Caudate nucleus (tissue), 63 donors: ENCODE measurements at places on chromosomes 3 and 15.

DNA sequence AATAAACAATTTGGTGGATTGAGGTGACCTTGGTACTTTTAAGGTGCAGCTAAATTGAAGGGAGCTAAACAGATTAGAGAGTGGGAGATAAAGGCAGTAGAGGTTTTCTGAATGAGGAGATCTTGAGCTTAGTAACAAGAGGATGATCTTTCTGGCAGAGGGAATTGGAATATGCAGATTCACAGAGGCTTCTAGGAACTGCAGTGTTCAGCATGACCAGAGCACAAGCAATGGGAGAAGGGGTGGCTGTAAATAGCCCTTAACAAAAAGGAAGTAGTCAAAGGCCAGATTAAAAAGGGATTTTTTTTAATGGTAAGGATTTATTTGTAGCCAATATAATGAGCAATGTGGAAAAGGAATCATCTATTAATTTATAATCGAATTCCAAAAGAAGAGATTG lies 5.7 kb upstream of the BNIP2 start:
- DNase-seq: no peak

- no peak for DNase-seq
These were observed 293.3 kb downstream of the ZIC1 start for GRCh38 chr3:147702509-147702908.

DNA sequence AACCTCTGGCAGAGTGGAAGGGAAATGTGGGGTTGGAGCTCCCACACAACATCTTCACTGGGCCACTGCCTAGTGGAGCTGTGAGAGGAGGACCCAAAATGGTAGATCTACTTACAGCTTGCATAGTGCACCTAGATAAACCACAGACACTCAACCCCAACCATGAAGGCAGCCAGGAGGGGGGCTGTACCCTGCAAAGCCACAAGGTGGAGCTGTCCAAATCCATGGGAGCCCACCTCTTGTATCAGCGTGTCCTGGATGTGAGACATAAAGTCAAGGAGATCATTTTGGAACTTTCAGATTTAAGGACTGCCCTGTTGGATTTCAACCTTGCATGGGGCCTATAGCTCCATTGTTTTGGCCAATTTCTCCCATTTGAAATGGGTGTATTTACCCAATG lies 20.9 kb downstream of the TP63 start:
- DNase-seq: no peak

DNA sequence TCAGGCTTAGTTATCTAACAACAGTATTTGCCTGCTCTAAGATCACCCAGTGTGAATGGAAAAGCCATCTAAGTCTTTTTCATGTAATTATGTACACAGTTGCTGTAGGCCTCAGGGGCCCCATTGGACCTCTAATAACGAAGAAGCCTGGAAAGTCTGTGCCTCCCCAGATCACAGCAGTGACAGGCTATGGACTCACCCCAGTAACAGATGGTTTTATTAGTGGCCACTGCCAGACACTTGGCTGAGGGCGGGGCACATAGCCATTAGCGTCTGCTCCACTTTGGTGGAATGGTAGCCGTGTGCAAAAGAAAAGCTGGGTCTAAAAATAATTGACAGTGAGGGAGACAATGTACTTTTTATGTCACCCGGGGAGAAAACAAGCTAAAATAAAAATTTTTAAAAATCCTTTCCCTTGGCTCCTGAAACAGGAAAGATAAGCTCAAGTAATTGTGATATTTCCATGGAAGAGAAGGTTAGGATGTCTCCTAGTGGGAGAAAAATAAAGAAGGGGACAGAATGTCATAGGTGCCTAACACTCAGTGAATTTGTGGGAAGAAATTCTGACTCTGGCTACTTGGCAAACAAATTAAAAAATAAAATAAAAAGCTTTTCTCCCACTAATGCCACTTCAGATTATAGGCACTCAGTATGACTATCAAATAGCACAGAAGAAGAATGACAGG lies 44.3 kb upstream of the ZNF385D start:
- DNase-seq: no peak

- no peak for DNase-seq
These were observed 875.1 kb upstream of the EPHA6 start for GRCh38 chr3:95939235-95939809.

GRCh38 chr15:100256970-100257650 lies 84.7 kb downstream of the ADAMTS17 start:
- no peak for DNase-seq

GRCh38 chr3:73485877-73486330 lies 138.8 kb downstream of the PDZRN3 start:
- no peak for DNase-seq

DNA sequence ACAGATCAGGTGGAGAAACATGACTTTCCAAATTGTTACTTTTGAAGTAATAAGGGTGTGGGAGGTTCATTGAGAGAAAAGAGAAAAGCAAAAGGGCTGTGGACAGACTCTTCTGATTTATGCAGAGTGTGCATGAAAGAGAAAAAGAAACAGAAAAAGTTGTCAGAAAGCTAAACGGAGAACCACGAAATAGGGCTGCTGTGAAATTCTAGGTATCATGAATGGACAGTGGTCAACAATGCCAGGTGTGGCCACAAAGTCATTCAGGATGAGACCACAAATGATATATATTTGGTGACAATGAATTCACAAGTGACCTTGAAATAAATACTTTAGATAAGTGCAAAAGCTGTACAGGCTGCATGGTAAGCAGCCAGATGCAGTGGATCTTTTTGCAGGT lies 170.1 kb downstream of the IL5RA start:
- no peak for DNase-seq

DNA sequence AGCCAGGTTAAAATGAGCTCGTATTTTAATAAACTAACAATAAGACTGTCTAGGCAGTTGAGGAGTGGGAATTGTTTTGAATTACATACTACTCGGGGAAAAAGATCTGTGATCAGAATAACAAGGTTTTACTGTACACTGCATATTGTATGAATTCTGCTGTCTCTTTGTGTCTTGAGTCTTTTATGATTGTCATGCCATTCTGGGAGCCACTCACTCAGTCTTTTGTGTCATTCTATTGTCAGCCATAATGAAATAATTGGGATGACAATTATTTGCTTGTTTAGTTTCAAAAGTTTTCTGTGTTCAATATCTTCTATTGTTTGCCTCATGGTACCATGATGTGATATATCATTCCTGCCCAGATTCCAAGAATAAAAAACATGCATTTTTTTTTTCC lies 339.6 kb upstream of the TBL1XR1 start:
- DNase-seq: no peak

DNA sequence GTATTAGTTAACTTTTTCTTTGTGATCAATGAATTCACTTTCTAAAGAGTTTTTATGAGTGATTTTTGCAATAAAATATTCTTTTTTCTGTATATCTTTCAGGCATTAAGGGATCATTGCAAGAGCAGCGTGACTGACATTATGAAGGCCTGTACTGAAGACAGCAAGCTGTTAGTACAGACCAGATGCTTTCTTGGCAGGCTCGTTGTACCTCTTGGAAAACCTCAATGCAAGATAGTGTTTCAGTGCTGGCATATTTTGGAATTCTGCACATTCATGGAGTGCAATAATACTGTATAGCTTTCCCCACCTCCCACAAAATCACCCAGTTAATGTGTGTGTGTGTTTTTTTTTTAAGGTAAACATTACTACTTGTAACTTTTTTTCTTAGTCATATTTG lies 24.4 kb downstream of the SELENOT start:
- no peak for DNase-seq

GRCh38 chr15:90223441-90224165 lies 10.1 kb downstream of the CIB1 start:
- DNase-seq: no peak

GRCh38 chr15:75817138-75817935 lies 25.9 kb upstream of the UBE2Q2 start:
- DNase-seq: no peak

DNA sequence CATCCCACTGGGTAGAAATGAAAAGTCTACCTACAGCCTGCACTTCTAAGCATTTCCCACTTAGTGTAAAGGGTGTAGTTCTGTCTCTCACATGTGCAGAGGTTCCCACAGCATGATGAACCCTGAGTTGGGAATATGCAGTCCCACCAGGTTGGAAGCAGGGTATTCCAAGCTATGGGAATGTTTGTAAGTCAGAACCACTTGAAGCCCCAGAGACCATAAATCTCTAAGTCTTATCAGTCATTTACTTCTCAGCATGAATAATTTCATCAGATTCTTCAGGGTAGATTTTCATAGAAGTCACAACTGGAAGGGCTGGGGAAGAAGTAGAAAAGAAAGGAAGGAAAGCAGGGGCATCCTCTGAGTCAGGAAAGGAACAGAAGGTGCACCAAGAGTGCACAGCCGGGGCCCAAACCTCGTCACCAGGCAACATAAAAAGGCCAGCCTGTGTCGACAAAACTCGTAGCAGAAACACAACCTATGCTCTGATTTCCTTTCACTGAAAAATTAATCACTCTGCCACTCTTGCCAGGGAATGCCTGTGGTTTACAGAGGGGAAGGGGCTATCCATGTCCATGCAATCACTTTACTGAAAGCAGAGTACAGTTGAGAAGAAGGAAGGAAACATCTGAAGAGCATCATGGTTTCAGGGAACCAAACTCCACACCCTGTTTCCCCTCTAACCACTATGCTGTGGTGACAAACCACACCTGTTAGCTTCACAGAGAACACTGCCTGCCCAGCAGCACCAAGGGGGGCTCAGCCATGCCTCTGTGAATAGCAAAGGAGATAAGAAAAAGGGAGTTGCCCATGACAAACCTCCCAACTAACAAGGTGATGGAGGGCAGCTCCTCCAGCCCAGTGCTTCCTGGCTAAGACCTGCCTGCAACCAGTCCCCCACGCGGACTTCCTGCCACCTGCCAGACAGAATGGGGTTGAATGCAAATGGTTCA lies 40.5 kb downstream of the SH3BP5 start:
- DNase-seq: no peak

DNA sequence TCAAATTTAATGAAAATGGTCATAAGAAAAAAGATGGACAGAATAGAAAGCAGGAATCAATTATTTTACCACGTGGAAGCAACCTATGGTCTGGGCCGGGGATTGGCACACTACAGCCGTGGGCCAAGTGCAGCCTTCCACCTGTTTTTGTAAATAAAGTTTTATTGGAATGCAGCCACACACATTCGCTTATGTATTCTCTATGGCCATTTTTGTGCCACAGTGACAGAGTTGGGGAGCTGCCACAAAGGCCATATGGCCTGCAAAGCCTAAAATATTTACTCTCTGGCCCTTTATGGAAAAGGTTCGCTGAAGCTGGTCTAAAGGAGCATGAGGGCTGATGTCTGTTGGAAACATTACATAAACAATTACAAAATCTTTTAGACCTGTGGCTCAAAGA lies 144.8 kb downstream of the TMCO5A start:
- DNase-seq: no peak

GRCh38 chr3:160885791-160886286 lies 129.8 kb downstream of the PPM1L start:
- peak; percentile 31 for DNase-seq

DNA sequence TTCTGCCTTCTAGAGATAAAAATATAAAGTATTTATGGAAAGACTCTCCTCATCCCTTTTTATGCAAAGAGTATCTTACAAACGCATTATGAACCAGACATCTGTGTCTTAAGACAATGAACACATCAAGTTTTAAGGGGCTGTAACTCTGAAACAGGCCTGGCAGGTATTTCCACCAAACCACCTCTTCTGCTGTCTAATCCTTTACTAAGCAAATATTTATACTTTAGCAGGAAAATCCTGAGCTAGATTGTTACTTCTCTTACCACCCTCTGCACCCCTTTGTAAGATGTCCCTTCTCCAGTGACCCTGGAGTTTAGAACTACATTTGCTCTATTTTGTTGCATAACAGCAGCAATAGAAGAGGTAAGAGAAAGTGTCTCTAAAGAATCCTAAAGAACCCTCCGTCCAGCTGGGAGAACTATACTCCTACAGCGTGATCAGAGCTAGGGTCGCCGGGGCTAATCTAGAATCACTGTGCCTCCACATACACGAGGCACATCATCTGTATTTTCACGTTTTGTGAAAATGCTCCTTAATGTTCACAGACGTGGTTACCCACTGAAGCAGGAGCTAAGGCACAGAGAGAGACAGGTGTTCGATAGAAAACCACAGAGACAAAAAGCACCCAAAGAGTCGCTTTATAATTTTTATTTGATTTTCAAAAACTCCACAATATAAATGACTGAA lies 129.6 kb downstream of the FOXP1 start:
- no peak for DNase-seq
